ENCODE measurements at places on chromosomes 16 and 17.

DNA sequence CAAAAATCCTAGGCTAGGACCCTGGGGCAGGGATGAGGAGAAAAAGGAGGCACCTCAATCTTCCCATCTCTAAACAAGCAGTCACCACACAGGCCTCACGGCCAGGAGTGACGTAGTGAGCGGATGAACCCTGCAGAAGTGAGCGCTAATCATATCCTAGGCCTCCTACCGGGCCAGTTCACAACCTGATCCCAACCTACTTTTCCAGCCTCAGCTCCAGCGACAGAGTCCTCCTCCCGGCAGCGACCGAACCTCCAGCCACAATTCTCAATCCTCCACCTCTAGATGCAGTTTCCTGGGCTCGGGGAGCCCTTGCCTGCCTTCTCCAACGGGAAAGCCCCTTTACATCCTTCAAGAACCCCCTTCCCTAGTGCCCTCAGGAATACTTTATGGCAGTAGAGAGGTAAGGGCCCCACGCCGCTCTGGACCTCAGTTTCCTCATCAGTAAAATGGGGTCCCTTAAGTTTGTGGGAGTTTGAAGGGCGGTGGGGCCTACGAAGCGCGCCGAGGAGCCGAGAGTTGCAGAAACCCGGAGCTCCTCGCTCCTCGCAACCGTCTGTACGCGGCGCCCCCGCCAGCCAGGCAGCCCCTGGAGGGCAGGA lies 1.4 kb downstream of the ZNF668 start:
- DNase-seq = no peak

- no peak for DNase-seq
Observed at GRCh38 chr16:89061590-89062380, 31.9 kb upstream of the ACSF3 start.

DNA sequence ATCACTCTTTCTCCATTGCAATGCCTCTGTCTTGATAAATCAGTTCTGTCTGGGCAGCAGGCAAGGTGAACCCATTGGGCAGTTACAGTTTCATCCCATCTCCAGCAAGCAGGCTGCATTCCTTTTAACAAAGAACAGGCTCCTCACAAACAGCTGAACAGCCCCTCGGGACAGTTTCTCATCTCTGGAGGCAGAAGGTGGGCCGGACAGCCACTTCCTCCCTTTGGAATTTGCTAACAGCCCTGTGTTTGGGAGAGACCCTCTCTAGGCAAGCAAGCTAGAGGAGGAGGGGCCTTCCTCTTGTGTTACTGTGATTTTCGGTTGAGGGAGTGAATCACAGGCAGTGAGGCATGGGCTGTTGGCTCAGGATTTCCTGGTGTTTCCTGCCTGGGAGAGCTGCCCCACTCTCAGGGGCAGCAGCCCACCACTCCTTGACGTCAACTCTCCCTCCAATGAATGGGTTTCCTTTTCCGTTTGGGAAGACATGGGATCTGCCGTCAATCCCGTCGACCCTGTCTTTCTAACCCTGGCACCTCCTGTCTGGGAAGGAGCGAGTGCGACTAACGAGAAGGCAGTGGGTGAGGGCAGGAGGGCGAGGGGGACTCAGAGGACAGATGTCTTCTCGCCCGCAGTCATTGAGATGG lies 3.7 kb upstream of the PGS1 start:
- DNase-seq = no peak

DNA sequence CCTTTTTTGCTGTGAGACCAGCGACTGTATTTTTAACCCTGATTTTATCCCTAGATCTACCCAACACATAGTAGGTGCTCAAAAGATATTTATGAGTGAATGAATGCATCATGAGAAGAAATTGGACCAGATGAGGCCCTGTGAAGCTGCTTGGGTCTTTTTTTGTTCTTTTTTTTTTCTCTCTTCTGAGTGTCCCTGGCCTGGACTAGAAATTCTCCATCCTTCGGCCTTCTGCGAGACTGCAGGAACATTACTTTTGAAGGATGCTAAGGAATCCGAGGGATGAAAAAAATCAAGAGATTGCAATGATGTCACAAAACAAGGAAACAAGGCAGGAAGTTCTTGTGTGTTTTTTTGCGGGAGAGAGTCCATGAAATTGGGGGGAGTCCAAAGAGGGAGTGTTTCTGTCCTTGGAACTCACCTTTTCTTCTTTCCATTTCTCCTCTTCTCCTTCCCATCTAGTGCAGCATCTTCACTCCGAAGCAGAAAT lies 560 bp upstream of the RUSF1 start:
- DNase-seq = no peak

GRCh38 chr16:53058441-53058840 lies 3.6 kb downstream of the CHD9 start:
- no peak for DNase-seq

- DNase-seq = no peak
Observed at GRCh38 chr16:74829637-74830036, 55.0 kb upstream of the FA2H start.

Measured in NCI-H1048 (cell line).